ENCODE measurements at places on chromosomes 1 and 21. TPM values are rescaled to one million over a fixed set of nuclear protein-coding genes. Genes with fewer than 3 reads are reported as not detected.

The RGS8 gene
- total RNA-seq = not detected

The LRRC7 gene
- total RNA-seq = 0.29 TPM

The SLC2A5 gene
- total RNA-seq = 0.39 TPM

The HENMT1 gene
- 17.8 TPM for total RNA-seq
